ENCODE measurements at places on chromosomes 7 and 10.

DNA sequence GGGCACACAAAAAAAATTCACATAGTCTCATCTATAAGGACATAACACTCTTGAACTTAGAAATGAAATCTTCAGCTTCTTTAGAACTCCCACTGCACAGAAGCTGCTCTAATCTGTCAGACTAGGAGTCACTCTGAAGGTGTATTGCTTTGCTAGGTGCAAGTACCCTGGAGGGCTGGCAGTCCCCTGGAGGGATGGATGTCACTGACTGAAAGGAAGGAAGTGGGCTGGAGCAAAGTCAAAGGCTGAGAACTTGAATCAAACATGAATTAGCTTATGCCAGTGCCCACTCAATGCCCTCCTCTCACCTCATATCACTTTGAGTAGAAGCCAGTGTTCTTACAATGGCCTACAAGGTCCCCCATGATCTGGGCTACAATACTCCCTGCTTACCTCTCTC, 140.3 kb upstream of the ANKRD1 start:
- no peak for DNase-seq

DNA sequence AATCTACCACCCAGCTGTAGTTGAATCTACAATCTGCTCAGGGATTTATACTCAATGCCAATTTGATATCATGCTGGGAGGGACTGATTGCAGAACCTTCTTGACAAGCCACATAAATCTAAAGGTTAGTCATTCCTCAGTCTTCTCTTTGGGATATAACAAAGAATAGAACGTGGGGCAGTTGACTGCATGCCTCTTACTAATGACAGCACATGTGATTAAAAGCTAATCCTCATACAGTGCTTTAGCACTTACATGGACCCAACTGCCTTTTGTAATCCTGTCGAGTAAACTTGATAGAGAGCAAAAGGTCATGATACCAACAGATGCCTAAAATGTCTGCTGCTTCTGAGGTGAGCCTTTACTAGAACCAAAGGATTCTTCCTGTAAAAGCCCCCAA, 12.3 kb downstream of the KLHL7 start:
- no peak for DNase-seq

DNA sequence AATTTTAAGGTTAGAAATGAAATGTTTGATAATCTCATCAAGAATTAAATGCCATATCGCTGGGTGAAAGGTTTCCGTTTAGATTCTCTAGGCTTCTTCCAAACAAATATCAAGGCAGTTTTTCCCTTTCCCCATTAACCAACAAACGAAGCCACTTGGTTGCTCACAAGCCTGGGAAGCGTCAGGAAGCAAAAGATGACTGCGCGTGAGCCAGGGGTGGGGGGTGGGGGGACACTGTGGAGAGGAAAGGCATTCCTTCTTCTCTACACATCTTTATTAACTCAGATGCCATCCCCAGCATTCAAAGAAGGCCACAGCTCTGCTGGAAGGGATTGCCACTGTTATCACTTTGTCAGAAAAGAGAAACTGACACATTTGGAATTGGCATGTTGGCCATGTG, 207.1 kb downstream of the TRIL start:
- no peak for DNase-seq

GRCh38 chr10:42519761-42520460, 118.5 kb downstream of the ZNF33B start:
- DNase-seq, result no peak

GRCh38 chr10:77513781-77514331, 123.8 kb downstream of the KCNMA1 start:
- peak; percentile 67 for DNase-seq

- no peak for DNase-seq
Observed at GRCh38 chr10:53223851-53224250, 451.3 kb upstream of the MBL2 start.

DNA sequence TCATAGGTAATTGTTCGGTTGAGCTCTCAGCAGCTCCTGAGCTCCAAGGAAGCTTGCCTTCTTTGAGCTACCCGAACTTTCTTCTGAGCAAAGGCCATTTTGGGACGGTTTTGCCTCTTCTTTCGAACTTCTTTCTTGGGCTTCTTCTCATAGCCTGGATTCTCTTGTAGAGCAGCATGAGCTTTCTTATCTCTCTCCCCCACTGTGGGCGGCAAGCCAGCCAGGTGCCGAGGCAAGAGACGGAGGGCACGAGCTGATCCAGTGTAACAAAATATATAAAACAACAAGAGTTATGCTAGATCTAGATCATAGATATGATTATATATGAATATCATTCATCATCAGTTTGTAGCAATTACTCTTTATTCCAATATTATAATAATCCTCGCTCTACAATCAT, 16.5 kb upstream of the KNDC1 start:
- no peak for DNase-seq

DNA sequence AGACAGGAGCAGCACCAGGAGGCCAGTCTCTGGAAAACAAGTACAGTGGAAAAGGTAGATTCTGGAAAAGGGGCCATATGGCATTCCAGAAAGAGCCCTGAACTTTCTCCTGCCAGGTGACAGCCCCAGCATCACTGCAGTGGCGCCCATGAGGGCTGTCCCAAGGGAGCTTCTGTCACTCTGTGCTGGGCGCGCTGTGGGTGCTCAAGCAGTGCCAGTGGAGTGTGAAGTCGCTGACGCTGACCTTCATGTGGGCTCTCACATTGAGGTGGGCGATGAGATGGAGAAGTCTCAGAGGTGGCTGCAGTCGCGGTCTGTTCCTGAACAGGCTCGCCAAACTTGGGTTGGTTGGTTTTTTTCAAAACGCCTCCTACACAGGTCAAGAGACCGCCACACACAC, 38.2 kb downstream of the FKBP6 start:
- no peak for DNase-seq

GRCh38 chr7:111159426-111159825, 68.5 kb downstream of the LRRN3 start:
- peak; percentile 54 for DNase-seq

GRCh38 chr10:5497948-5498730, 1.2 kb downstream of the CALML5 start:
- DNase-seq, result no peak

GRCh38 chr10:127937069-127937468, 30.2 kb downstream of the PTPRE start:
- DNase-seq, result no peak

DNA sequence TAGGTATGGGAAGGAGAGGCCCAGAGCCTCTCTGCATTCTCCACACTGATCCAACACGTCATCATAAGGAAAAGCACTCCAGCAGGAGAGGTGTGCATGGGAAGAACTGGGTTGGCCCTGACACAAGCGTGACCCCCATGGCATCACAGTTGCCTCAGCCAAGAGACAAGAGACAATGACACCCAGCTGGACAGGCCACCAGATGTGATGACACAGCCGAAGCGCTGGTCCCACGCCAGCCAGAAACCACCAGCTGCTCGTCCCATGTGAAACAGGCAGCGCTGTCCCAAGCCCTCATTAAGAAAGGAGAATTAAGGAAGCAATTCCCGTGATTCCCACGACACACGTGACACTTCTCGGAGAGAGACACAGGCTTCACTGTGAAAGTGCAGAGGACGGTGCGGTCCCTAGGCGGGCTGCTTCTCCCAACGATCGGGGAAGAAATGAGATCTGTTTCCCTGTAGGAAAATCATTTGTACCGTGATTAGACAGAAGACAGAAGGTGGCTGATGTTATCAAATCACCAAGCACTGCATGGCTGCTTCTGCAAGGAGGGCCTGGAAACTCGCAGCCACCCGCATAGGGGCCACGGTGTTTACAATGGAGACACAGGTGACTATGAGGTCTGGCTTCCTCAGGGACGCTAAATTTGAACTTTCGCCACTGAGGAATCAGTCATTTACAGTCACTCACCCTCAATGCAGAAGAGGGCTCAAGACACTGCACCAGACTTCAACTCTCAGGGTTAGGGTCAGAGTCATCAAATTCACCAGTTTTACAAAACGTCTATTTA, 74.5 kb downstream of the DIP2C start:
- DNase-seq, result no peak

DNA sequence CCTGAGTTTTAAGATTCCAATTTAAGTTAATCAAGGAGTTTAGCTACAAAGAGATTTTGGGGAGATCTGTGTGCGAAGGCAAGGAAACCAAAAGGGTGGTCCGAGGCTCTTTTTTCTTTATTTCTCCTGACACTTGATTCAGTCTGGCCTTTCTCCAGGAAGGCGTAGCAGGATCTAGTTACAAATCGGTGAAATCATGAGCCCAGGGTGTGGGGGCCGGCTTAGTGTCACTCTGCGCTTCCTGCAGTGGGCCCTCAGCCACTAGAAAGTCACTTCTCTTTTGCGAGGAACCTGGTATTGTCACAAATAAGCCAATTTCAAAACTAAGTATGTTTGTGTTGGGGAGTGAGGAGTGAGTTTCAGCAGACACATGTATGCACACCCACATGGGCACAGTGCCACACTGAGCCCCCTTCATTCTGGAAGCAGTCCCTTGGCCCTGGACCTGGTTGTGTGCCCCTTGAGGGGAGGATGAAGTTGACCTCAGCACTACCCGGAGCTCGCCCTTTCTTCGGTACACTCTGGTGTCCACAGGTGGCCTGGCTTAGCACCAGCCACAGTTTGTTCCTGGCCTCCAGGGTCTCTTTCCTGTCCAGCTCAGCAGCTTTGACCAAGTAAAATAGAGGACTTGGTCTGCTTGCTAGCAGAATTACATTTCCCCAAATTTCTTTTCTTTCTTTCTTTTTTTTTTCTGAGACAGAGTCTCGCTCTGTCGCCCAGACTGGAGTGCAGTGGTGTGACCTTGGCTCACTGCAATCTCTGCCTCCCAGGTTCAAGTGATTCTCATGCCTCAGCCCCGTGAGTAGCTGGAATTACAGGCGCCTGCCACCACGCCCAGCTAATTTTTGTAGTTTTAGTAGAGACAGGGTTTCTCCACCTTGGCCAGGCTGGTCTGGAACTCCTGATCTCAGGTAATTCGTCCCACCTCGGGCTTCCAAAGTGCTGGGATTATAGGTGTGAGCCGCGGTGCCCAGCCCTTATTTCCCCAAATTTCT, 84.0 kb upstream of the BTBD16 start:
- DNase-seq, result no peak

- DNase-seq, result no peak
Observed at GRCh38 chr10:7529638-7530037, 118.8 kb upstream of the SFMBT2 start.

DNA sequence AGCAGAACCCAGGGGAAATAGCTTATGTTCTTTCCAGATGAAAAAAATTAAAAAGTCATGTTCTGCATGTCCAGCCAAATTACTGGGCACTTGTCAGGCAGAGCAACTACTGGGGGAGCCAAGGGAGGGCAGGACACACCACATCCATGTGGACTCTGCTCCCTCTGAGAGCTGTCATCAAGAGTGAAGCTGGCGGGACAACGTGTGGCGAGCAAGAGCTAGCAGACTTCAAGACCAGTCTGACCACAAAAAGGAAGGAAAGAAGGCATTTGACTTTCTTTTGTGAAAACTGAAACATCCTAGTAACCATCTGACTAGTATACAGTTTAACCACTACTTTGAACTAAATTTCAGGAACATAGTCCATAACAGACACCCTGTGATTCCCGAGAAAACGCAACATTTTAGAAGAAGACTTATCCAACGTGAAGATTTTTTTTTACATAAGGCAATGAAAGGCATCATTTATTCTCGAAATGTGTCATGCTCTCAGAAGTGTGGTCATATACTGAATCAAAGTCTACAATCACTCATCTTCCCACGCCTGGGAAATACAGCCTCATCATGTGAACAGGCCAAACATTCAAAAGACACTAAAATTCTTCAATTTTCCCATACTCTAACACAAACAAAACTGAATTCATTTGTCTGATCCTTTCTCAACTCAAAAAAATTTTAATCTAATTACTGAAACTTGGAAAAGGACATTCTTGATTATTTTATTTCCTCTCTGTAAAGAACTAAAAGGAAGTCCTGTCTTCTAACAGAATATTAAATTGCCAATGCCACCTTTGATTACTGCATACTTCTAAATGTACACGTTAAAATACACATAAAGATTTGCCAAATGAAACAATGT, 15.5 kb downstream of the CYTH3 start:
- peak; percentile 74 for DNase-seq

GRCh38 chr7:50663396-50664102, 98.3 kb upstream of the DDC start:
- no peak for DNase-seq

GRCh38 chr7:38141187-38141586, 36.9 kb upstream of the STARD3NL start:
- DNase-seq, result no peak

GRCh38 chr10:12490963-12491362, 141.6 kb downstream of the CAMK1D start:
- no peak for DNase-seq

DNA sequence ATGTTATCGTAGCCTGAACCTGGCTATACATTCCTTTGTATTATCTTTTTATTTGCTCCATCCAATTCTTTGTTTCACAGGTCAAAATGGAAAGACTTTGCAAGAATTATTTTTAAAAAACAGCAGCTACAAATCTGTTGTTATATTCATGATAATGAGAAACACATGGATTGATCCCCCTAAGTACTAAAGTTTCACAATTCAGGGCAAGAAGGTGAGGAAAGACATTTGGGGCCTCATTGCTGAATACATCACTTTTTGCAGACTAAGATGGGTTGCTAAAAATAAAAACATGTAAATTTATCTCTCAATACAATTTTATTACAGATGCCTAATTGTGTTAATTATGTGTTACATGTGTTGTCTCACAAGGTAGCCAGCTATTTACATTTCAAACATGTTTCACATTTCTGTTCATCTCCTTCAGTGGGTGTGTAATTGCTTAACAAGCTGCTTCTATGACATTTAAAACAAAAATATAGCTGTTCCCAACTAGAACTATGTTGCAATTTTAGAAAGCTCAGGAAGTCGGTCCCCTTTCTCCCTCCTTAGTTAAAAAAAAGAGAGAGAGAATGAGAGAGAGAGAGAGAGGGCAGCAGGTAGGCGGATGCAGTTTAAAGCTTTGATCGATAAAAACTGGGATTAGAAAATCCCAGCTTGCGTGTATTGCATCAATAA, 606.3 kb upstream of the FZD8 start:
- peak; percentile 67 for DNase-seq

- DNase-seq, result no peak
Observed at GRCh38 chr7:96998744-96999143, 6.6 kb upstream of the DLX6 start.

- DNase-seq, result no peak
Observed at GRCh38 chr10:108562105-108562504, 1361.2 kb downstream of the XPNPEP1 start.

DNA sequence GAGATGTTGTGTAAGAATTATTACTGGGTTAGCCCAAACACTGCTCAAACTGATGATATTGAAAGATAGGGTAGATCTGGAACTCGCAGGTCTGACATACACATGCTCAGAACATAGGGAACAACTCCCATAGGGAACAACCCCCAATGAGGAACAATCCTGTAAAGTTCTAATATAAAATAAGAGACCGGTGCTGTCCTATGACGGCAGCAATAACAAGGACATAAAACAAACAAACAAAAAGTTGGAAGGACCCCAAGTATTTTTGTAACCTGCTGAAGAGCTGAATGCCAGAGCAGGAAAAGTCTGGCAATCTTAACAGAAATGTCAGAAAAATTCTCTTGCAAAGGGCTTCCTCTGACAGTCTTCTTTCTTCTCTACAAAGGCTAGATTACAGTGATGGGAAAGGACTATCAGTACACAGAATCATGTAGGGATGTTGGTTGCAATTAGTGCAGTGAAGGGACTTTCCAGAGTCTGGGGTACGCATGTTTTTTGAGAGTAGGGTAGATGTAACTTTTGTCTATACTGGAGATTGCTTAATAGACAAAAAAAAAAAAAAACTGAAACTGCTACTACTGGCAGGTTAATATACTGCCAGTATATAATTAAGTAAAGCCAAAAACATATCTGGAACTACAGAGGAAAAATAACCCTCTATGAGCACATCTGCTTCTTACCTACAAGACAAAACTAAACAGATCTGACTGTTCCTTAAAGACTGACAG, 35.5 kb downstream of the IDE start:
- peak; percentile 49 for DNase-seq
